ENCODE measurements at places on chromosomes 13 and 19.

DNA sequence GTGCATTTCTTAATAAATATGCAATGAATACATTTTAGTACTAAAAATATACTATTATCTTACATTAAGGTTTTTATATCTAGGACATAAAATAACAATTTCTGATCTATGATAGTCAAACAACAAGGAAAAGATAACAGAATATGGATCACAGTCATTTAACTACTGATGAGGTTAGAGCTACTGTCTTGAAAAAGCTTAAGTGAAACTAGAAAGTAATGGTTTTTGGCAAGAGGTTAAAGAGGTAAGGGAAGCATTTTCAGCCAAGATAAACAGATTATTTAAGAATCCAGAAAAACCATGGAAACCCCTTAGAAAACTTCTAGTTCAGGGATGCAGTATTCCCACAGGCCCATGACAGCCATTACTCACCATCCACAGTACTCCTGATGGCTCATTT lies 787.4 kb downstream of the DACH1 start:
- peak; percentile 2 for DNase-seq

DNA sequence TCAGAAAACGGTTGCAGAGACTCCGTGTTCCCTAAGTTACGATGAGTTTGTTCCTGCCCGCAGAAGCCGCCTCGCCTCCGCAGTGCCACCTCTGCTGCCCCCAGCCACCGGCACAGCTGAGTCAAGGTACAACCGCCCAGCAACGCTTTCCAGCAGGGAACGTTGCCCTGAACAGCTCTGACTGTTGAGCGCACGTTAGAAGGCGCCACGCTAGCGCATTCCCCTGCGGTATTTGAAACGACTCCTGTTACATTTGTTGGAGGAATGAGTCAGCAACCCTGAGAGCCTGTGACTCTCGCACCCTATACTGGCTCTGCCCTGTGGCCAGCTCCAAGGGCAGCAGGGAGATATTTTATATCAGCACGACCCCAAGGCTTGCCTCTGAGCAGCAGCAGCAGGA lies 302.8 kb downstream of the TEX29 start:
- no peak for DNase-seq

- DNase-seq, result no peak
These were observed 1.9 kb upstream of the RAB20 start for GRCh38 chr13:110563463-110563774.

- no peak for DNase-seq
These were observed 6.1 kb upstream of the C13orf46 start for GRCh38 chr13:113979791-113980471.

DNA sequence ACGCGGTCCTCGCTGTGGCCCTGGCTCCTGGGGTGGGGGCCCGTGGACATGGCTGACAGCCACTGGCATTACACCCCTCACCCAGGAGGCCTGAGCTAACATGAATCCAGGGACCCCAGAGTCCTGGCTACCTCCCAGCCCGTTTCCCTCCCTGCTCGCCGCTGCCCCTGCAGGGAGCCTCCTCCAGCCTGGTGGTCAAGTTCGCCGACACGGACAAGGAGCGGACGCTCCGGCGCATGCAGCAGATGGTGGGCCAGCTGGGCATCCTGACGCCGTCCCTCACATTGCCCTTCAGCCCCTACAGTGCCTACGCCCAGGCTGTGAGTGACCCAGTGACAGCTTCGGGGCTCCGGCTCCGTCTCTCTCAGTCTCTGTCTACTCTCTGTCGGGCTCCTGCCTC lies 56.6 kb downstream of the CELF5 start:
- no peak for DNase-seq

DNA sequence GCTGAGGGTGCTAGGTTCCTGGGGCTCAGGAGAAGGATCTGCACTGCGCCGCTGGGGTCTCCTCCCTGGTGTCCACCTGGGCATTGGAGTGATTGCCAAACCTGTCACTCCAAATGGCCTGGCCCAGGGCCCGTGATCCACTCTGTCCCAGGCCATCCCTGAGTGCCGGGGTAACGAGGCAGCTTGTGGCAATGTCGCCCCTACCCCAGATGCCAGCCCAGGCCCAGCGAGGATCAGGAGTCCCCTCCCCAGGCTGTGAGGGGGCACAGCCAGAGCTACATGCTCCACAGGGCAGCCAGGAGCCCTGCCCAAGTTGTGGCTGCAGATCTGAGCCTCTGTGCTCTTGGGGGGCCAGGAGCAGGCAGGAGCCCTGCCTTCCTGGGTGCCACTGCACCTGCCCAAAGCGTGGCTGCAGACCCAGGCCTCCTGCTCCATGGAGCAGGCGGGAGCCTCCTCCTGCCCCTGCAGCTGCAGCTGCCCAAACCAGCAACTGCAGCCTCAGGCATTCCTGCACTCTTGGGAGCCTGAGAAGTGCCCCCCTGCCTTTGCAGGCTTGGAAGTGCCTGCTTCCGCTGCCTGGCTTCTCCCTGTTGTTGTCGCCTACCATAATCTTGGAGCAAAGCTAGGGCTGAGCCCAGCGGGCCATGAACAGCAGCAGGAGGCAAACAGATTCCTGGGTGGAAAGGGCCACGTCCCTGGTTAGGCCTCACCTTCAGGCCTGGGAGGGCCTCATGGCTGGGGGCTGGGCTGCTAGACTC lies 4.6 kb downstream of the IGFL4 start:
- DNase-seq, result no peak

GRCh38 chr13:113771709-113772331 lies 12.8 kb downstream of the TMEM255B start:
- no peak for DNase-seq

All from astrocyte (in vitro differentiated cells and primary cell).